RKO (cell line): ENCODE measurements at places on chromosomes 6 and 20.

DNA sequence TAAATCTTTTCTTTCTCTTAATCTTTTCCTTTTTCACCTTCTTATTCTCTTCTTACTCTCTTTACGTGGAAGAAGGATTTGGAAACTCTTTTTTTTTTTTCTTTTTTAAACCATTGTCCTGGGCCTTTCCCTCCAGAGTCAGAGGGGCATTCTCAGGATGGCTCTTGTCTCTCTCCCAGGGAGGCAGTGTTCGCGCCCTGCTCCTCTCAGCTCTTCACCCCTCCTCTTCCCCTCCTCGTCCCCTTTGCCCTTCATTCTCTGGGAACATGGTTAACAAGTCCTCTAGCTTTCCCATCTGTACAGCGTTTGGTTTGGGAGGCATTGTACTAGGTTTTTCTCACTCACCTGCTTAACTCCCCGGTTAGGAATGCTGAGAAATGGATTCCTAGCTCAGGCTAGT, 52.0 kb upstream of the TFB1M start:
- no peak for DNase-seq

DNA sequence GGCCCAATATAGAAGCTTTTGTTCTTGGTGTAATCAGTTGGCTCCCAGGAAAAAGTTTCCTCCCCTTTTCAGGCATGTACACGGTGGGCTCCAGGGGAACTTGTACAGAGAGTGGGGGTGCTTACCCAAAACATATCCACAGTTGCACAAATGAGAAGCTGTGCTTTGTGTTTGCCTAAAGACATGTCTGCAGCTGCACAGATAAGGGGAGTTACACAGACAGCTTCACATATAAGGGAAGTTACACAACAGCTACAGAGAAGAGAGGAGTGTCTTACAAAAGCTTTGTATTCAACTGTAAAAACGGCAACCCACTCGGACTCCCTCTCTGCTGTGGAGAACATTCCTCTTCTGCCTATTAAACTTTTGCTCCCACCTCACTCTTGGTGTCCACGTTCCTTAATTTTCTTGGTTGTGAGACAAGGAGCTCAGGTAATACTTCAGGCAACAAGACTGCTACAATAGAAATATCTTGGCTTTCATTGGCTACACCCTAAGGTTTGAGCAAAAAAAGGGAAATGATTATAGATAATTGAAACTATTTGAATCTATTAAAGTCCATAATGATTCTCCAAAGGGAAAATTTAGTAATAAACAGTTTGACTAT, 7.4 kb upstream of the PNRC1 start:
- no peak for DNase-seq

GRCh38 chr6:2102316-2102883, 143.0 kb downstream of the GMDS start:
- no peak for DNase-seq

- peak; percentile 99 for DNase-seq
These were observed at the start of gene EEF1A1 for GRCh38 chr6:73520688-73521350. TSS of gene EEF1A1 (minus strand) at chr6:73521032. CDS start at chr6:73520026, 1,006 bp downstream.

DNA sequence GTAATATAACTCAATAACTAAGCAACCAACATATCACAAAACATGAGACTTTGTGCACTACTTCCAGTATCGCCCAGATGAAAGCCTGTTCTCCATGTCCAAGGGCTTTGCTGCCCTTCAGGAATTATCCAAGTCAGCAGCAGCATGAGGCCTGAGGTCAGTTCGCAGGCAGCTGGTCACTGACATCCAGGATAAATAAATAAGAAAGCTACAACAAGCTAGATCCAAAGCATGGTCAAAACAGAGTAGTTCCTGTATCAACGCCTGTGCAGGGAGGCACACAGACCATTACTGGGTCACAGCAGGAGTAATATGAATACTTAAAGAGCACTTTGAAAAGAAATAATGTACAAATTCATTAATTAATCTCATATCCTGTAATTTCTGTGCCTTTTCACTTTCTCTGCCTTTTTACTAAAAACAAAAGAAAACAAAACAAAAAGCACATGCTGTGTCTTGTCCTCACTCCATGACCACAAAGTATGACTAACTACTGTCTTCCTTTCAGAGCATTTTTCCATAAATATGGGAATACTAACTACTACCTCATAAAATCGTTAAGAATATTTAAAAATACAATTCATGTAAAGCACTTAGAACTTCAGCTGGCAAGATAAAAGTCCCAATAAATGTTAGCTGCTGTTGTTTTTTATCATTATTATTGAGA, 374.9 kb upstream of the IRAK1BP1 start:
- no peak for DNase-seq

DNA sequence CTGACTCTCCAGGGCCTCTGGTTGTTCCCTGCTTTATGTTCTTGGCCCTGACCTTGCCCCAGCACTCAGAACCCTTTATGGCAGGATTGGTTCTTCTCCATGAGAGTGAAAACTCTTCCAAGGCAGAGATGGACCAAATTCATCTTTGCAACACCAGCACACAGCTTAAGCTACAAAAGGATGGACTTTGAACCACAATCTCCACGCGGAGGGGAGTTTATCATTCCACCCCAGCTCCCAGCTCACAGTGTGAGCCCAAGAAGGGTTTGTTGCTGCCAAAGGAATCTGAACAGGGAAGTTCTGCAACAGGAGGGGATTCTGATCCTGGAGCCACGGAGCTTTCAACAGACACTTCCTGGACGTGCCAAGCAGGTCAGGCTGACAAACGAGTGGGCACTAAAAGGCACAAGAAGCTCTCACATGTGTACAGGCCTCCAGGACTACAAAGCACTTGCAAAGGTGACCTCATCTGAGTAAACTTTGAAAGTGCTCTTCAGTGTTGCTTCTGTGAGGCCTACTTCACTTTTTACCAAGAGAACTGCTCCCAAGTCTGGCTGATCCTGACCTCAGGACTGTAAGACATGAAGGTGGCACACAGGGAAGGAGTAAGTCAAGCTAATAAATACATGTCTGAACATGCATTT, 8.9 kb downstream of the FITM2 start:
- no peak for DNase-seq

GRCh38 chr6:95249175-95249574, 328.2 kb upstream of the MANEA start:
- no peak for DNase-seq

DNA sequence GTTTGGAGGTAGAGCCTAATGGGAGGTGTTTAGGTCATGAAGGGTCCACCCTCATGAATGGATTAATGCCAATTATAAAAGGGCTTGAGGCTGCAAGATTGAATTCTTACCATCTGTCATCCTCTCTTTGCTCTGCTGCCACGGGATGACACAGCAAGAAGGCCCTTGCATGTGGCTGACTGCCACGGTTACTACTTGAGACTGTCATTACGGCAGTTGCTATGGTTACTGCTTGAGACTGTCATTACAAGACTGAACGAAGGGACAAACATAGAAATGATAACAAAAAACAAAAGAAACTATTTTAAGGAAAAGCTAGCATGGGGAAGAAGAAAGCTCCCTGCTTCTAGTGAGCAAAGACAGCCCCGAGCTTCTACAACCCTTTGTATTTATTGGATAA, 715.0 kb downstream of the TFAP2A start:
- no peak for DNase-seq

DNA sequence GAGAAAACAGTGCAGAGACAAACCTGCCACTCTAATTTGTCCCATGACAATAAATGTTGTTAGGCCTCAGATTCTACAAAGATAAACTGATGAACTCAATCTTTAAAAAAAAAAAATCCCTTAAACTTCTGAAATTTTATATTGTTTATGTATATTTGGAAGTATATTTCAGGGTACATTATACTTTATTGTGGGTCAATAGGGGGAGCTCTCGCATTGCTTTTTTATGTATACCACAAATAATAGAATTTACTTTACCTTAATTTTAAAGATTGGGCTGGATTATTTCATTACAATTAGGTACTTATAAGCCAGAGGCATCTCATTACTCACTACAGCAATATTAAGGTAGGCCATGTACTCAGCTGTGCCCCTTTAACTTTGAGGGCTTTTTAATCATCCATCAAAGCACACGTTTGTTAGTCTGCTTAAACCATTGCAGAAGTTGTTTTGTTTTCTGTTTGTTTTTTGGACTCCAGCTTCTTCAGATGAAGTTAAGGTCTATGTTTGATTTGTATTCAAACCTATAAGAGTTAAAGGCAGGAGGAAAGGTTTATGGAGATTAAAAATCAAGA, 56.3 kb upstream of the EYA4 start:
- DNase-seq: peak; percentile 43

GRCh38 chr6:39213195-39213920, 15.9 kb downstream of the KCNK5 start:
- no peak for DNase-seq

DNA sequence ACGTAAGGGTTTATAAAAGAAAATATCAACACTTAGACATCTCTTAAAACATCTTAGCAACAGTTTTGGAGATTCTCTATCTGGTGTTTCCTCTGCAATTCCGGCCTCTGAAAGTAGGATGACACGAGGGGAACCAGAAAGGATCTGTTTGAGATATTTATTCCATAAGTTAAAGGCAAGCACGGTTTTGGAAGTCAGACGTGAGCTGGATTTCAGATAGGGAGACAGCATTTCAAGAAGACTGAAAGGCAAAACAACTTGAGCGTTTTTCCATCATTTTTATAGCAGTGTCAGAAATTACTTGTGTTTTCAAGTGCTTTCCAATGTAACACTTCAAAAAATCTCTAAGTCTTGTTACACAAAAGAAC, 52.9 kb upstream of the BTN3A2 start:
- DNase-seq: no peak

DNA sequence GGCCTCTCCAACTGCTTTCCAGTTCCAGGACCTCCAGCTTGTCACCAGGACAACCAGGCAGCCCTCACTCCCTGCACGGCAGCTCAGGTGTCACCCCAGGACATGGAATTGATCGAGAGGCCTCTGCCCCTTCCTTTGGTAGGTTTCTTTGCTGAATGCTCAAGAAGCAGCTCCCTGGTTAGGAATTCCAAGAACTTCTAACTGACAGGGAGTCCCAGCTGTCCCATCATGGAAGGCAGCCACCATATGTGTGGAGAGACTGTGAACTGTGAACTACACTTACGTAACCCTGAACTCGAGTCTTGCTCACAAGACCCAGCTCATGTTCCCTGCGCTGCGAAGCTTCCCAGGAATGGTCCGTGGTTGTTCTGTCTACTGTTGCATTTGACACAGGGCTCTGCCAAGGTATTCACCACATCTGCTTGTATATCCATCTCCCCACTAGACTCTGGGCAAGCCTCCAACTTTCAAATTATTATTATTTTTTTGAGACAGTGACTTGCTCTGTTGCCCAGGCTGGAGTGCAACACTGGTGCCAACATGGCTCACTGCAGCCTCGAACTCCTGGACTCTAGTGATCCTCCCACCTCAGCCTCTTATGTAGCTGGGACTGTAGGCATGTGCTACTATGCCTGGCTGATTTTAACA, 35.7 kb downstream of the MGME1 start:
- no peak for DNase-seq

DNA sequence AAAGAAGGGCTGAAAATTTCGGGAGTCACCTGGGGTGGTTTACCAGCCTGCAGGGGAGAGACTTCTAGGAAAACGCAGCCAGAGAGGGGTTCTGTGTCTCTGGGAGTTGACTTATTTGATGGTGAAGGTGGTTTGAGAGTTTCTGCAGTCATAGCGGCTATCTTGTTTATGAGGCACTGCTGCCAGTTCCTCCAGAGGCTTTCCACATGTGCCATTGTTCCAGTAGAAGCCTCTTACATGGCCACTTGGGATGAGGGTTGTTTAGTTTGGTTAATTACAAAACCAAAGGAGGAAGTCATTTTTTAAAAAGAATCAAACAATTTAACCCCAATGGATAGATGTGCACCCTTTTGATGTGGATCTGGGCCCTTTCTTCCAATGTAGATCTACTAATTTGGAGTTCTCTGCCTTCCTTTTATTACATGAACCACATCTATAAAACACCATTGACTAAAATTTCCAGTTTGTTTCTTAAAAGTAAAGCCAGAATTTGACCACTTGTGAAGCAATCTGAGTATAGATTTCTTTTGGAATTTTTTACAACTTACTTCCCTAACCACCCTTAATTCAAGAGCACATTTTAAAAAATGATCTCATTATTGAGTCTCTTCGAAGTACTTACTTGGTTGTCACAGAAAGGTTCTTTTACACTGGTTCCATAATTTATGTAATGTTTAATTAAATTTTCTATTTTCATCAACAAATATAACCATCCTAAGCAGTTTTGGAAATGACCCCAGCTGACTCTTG, 97.6 kb downstream of the TCP11 start:
- no peak for DNase-seq

GRCh38 chr20:53995949-53996348, 74.4 kb downstream of the BCAS1 start:
- DNase-seq: no peak
